Kasumi-1 (cell line): ENCODE measurements at places on chromosomes 16 and 17.

DNA sequence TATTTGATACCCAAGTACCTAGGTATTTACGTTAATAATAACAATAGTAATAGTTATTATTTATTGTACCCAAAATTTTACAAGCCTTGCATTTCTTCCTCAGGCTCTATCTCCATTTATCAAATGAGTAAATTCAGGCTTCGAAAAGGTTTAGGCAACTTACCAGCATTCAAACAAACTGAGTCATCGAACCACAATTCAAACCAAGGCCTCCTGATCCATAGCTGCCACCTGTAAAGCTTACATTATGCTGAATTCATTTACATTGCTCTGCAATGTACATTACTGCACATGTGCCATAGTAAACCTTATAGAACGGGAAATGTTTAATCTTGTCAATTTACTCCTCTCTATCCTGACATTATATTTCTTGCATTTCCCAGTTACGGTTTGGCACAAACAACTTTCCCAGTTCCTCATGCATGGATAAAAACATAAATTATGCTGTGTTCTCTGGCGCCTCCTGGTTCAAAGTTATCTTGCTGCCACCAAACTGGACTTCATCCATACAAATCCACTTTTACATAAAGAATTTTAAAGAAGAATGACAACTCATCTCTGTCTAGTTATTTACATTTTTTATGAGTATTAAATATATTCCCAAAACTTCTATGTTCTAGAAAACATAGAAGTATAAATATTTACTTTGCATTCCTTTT is 360.6 kb upstream of the SOX9 start:
- DNase-seq, result no peak

DNA sequence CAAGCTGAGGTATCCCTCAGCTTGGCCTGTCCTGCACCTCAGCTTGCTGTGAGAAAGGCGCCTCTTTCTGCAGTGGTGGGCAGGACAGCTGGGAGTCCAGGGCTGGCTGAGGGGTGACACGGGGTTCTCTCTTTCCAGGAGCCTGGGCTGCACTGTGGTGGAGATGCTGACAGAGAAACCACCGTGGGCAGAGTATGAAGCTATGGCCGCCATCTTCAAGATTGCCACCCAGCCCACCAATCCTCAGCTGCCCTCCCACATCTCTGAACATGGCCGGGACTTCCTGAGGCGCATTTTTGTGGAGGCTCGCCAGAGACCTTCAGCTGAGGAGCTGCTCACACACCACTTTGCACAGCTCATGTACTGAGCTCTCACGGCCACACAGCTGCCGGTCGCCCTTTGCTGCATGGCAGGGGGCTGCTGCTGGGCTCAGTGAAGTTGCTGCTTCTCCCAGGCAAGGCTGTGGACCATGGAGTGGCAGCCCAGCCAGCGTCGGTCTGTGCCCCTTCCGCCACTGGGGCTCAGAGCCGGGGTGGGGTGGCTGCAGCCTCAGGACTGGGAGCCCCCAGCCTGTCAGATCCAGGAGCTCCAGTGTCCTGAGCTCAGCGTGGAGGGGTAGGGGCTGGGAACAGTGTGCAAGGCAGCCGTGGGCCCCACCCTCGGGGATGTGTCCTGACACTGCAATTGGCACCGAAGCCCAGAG is 6.4 kb downstream of the LIMD2 start:
- no peak for DNase-seq

- no peak for DNase-seq
Measured at GRCh38 chr17:44770166-44770925, 11.6 kb downstream of the ADAM11 start.

DNA sequence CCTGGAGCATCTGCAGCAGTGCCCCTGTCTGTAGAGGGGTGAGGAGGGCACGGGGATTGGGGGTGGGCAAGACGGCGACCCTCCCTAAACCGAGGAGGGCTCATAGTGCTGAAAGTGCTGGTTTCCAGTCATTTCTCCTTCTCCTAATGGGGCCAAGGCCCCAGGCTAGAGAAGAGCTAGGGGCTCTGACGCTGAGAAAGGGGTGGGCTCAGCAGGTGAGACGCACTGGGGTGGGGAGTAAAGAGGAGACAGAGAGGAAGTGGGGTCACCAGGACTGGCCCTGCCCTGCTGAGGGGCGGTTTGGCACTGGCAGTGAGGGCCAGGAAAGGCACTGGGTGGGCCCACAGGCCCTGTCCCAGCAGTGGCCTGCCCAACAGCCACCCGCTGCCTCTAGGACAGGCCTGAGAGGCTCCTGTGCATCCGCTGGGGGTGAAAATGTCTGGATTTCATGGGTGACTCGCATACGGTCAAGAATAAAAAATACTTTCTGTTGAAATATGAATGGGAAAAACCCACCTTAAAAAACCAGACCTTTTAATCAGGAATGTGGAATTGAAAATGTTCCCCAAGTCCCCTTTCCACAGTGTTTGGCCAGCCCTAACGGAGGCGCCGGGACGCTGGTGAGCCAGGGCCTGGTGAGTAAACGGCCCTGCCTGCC is 122.4 kb upstream of the SMURF2 start:
- DNase-seq, result no peak

DNA sequence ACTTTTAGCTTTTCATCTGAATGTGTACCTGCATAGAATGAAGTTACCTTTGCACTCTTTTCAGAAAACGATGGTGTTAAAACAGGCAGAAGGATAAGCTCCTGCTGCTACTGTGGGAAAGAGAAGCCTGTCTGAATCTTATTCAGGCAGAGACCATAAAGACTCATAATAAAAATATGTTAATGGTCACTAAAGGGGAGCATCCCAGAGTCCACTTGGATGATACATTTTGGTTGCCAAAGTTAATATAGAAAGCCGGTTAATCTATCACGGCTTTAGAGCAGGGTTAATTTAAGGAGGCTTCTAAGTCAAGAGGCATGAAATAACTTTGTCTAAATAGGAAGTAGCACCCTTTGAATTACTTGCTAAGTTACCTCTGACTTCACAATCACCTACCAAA is 2.9 kb downstream of the MARCHF10 start:
- DNase-seq, result no peak

DNA sequence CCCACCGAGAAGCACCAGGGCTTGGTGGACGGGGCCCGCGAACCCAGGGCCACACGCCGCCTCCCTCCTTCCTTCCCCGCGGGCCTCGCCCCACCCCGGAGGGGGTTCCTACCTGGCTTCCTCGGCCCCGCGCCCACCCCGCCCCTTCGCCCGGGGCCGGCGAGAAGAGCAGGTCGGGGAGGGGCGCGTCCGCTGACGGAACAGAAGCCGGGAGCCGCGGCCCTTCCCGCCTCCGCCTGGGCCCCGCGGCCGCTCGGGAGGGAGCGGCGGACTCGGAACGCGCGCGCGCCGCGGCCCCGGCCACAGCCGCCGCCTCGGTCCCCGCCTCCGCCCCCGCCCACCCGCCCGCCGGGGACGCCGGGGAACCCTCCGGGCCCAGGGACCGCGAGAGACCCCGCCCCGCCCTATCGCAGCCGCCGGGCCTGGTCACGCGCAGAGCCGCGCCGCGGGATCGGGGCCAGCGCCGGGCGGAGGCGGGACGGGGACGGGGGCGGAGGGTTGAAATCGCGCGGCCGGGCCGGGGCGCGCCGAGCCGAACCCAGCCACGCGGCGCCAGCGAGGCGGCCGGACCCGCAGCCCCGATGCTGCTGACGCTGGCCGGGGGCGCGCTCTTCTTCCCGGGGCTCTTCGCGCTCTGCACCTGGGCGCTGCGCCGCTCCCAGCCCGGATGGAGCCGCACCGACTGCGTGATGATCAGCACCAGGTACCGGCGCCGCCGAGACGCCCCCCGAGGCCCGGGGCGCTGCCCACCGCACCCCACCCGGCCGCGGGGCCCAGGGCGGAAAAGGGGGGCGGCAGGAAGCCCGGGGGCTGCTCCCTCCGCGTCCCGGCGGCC is at the start of gene TLCD3A:
Gene TLCD3A, plus strand, starts transcription at position 530 of the 835 bp plus-strand sequence. Its CDS starts 52 bp downstream, at position 582.
- DNase-seq, result no peak

DNA sequence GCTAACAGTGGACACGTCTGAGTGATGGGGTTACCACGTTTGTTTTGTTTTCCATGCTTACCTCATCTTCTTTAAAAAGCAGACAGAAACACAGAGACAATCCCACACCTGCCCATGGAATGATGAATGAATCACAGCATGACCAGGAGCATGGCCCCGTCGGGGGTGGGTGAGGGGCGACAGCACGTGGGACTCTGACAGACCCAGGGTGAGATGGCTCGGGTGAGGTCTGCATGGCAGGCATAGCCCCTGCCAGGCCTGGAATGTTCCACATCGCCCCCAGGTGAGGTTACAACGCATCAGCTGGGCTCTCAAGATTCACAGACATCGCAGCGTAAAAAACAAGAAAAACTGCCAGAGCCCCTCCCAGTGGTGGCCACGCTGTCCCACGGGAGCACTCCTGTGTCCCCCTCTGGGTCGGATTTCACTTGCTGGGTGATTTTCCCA is 18.1 kb downstream of the SLC7A5 start:
- DNase-seq, result no peak

DNA sequence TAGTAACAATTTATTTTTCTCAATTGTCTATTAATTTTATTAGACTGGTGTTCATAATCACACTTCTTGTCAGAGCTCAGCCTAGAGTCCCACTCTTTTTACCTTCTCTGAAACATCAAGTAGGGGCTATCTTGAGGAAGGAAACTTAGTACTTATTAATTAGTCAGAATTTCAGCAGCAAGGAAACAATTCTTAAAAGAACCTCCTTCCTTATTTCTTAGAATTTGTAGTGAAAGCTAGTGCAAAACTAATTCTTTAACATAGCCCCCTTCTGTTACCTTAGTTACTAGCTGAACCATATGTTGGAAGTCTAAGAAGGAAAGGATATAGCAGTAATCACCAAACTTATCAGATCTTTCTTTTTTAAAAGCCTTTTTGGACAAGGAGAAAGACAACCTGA is 35.2 kb downstream of the MAP2K4 start:
- no peak for DNase-seq

DNA sequence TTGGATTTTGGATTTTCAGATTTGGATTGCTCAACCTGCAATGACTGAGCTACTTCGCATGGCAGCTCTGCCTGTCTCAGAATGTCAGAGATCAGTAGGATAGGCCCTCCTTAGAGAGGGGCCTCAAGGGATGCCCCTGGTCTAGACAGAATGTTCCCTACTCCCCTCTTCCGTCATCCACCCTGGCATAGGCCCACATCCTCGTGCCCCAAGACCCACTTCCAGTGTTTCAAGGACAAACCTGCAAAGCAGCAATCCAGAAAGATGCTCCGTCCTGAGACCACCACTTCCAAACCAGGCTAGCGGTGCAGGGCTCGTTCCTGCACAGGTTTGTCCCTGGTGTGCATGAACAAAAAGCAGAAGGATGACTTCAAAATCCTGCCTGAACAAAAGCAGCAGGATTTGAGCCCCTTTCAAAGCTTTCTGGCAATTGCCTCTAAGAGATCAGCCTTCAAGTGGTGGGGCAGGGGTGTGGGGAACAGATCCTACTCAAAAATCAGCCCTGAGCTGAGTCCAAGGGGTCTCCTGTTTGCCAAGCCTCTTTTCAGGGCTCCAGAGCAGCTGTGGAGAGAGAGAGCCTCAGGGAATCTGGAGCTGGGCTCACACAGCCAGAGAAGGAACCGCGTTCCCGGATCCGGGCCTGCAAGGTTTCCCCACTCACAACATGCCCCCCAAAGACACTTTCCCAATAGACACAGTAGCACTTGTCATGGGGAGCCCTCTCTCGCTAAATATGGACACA is 121.1 kb downstream of the SOCS1 start:
- no peak for DNase-seq

DNA sequence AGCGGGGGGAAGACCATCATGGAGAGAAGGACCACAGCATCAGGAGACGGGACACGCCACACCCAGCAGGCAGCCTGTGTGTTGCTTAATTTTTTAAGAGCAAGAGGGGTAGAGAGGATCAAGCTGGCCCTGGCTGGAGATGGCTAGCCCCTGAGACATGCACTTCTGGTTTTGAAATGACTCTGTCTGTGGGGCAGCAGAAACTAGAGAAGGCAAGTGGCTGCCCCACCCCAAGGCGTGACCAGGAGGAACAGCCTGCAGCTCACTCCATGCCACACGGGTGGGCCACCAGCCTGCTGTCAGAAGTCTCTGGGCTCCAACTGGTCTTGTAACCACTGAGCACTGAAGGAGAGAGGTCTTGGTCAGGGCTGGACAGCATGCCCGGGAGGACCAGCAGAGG is 75.5 kb downstream of the SOCS1 start:
- DNase-seq, result no peak

DNA sequence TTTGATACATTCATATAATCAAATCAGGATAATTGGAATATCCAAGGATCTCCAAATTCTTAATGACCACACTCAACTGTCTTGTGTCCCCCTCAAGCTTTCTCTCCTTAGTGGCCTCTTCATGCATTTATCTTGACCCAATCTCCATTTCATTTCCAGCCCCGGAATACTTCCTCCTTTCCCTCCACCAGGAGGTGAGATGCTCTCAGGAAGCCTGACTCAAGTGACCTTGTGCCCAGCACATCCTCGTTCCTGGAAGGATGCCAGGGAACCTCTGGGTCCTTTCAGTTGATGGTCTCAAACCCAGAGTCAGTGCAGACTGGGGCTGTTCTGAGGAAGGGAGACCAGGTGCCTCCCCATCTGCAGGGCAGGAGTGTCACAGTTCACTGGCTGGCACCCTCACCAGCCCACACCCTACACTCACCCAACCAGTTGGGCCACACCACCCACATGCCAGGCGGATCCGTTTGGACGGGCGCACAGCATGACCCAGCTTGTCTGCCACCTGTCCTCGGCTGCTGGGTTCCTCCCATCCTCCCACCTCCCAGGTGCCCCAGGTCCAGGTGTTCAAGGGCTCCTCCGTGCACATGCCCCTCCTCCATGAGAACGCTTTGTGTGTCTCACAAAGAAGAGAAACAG is 14.0 kb upstream of the EMP2 start:
- DNase-seq, result no peak

GRCh38 chr17:72338847-72339790 is 218.3 kb downstream of the SOX9 start:
- DNase-seq, result no peak

- no peak for DNase-seq
Measured at GRCh38 chr16:8172551-8172950, 417.8 kb downstream of the TMEM114 start.

DNA sequence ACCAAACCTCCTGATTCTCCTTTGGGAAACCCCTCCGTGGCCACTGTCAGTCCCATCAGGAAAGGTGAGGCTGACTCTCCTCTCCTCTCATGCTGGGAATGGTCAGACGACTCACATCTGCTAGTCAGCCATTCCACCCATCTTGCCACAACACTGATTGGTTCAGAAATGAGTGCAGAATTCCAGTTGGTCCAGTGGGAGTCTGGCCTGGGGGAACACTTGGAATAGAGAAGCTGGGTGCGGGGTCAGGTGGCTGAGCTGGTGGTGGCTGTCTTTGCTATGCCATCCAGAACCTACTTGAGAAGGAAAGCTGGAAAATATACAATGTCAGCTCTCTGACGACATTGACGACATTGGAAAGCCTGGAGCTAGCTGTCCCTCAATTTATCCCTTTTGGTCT is 23.6 kb upstream of the PLLP start:
- no peak for DNase-seq

DNA sequence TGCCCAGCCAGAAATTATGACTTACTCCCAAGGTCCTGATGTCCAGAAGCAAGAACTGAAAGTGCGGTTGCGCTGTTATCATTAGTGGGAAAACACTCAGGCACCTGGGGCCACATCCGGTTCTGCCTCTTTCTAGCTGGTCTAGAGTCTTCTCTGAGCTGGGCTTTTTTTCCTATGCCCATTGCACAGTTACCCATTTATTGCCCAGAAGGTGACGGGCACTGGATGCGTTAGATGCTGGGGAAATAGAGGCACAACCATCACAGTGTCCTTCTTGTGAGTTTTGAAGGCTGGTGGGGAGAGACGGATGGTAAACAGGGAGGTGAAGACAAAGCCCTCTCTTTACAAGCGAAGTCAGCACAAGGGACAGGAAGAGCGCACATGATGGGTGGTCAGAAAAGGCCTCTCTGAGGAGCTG is 37.7 kb downstream of the PLCG2 start:
- no peak for DNase-seq
